ENCODE measurements at places on chromosomes 12 and 14.

- DNase-seq, result no peak
Measured at GRCh38 chr12:89566615-89567014, 40.8 kb upstream of the POC1B start.

GRCh38 chr12:132619386-132620112 is 973 bp downstream of the P2RX2 start:
- DNase-seq, result no peak

- peak; percentile 61 for DNase-seq
Measured at GRCh38 chr12:118356809-118357256, 15.9 kb downstream of the TAOK3 start.

GRCh38 chr12:92294676-92295440 is 149.2 kb upstream of the BTG1 start:
- DNase-seq, result no peak

DNA sequence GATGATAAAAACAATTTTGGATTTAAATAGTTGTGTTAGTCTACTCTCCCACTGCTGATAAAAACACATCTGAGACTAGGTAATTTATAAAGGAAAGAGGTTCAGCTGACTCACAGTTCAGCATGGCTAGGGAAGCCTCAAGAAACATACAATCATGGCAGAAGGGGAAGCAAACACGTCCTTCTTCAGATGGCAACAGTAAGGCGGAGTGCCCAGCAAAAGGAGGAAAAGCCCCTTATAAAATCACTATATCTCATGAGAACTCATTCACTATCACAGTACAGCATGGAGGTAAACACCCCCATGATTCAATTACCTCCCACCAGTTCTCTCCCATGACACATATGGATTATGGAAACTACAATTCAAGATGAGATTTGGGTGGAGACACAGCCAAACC is 632.1 kb downstream of the SLC16A7 start:
- DNase-seq, result no peak

DNA sequence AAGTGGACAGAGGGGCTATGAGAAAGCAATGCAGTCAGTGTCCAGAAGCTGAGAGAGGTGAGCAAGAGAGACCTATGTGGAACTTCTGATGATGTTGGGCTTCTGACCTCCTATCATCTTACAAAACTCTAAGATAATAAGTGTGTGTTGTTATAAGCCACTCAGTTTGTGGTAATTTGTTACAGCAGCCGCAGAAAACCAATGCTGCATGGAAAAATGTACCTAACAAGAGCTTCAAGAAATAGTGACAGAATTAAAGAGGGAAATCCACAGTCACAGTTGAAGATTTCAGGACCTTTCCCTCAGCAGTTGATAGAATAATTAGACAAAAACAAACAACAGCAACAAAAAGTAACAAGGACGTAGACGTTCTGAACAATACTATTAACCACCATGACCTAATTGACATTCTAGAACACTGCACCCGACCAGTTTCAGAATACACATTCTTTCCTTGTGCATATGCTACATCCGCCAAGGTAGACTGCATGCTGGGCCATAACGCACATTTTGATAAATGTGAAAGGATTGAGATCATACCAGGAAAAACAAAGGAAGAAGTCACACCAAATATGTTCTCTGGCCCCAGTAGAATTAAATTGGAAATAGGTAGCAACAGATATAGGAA is 1.8 kb upstream of the EVL start:
- DNase-seq, result no peak

DNA sequence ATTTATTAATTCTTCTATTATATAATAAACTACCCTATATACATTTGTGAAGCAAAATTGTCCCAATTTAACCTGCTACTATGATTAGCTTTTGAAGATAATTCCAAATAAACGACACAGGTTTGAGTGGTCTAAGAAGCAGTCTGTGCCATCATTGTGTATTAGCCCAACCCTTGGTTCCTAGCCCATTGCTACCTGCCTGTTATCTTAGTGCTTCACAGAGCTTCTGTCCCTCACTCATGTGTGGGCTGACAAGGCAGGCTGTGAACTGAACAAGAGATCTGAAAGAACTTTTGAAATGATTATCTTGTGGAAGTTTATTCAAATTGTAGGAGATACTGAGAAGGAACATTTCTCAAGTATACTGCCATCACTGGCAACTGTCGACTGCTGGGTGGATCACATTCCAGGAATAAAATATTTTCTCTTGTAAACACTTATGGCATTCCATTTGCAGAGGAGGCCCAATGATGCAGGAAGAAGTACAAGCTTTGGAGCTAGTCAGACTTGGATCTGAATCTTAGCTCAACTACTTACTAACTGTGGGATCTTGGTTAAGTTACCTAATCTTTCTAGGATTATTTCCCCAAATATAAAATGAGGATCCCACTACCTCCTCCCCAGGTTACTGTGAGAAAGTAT is 7.8 kb upstream of the MTERF2 start:
- DNase-seq, result no peak

DNA sequence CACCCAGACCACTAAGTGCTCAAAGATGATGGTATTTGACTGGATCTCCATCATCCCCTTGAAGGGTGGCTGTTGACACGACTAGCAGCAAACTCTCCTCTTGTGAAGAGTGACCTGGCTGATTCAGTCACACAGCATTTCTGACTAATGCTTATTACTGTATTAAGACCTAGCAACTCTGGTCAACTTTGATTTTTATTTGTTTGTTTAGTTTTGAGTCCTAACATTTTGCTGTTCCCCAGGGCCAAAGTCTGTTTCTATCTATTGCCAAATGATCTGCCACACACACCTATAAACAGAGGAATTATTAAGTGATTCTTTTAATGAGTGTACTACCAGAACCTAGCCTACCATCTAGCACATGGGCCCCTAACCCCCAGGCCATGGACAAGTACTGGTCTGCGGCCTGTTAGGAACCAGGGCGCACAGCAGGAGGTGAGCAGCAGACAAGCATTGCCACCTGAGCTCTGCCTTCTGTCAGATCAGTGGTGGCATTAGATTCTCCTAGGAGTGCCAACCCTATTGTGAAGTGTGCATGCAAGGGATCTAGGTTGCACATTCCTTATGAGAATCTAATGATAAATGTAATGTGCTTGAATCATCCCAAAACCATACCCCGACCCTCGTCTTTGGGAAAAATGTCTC is 120.0 kb downstream of the RPS6KA5 start:
- no peak for DNase-seq

- no peak for DNase-seq
Measured at GRCh38 chr12:65756956-65757511, 67.2 kb upstream of the HMGA2 start.

GRCh38 chr14:55399852-55400251 is 11.8 kb downstream of the ATG14 start:
- no peak for DNase-seq

DNA sequence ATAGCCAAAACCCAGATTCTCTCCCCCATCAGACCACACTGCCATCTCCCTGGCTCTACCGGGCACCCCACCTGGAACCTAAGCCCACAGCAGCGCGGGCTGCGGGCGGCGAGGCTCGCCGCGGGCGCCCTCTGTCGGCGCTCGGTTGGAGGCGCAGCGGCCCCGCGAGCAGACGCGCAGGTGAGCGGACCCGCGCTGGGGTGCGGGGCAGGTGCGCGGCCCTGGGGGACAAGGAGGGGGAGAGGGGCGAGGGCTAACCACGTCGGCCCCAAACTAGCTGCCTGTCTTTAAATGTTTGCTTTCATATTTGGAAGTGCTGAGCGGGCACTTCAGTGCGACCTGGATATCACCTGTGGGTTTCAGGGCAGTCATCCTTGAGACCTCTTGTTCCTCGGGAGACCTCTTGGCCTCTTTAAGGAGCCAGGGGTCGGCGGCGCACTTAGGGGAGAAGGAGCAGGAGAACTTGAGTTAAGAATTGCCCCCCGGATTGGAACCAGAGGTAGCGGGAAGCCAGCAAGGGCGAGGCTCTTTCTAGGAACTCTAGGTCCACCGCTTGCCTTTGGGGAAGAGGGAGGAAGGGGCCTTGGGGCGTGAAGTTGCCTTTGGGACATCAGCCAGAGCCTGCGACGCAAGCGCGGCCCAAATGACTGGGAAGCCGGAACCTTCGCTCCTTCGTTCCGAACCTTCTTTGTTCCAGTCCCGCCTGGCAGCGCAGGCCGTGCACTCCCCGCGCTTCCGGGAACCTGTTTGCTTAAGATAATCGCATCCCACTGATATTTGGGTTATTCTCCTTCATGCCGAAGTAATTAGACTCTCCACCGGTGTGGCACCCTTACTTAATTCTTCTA is 78.7 kb downstream of the NEDD1 start:
- no peak for DNase-seq

DNA sequence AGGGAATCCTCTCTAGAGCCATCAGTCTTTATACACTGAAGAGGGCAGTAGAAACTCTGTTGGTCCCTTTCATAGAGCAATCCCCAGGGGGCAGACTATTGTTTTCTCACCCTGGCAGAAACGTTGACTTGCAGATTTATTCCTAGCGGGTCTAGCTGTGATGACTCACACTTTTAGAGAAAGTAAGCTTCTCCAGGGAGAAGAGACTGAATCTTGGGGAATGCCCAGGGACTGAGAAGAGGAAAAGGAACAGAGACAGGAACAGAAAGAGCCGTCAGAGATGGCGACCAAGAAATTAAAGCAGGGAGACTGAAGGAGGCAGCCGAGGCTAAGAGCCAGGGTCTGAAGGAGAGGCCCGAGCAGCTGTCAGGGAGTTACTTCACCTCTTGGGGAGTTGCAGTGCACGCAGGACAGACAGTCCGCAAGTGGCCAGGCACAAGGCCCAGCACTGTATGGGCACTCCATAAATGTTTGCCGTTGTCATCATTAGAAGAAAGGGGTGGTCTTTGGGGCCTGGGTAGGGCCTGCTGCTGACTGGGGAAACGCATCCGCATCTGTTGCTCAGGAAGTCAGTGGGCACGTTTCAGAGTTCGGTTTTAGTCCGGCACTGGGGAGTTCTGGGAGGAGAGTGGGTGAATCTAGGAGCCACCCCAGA is 13.0 kb downstream of the PLEKHG6 start:
- DNase-seq, result peak; percentile 80

DNA sequence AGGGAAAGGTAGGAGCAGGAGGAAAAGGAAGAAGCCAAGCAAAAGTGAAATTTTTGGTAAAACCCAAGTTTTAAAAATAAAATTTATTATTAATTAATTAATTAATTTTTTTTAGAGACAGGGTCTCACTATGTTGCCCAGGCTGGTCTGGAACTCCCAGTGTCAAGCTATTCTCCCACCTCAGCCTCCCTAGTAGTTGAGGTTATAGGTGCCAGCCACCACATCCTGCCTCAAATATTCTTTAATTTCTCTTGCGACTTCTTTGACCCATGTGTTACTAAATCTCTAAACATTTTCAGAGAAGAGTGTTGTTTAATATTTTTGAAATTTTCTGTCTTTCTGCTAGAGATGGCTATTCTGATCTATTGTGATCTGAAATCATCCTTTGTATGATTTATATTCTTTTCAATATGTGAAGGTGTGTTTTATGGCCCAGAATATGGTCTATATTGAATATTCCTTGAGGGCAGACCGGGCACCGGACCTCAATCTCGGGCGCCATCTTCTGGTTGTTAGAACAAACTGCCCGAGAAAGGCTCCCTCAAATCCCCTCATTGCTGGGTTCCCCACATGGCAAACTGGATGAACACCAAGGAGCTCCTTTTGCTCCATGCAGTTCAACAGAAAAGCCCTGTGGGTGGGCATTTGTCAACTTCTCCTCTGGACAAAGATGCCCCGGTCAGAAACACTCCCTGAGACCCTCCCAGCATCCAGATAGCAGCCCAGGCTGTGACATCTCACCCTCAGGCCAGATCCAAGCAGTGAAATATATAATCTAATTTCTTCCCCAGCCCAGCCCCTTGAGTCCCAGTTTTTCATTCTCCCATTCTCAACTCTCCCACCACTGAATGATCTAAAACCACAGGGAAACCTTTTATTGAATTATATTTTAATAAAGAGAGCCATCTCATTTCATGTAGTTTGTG is 110.5 kb downstream of the ASCL4 start:
- DNase-seq, result peak; percentile 19

- DNase-seq, result no peak
Measured at GRCh38 chr14:100374876-100375265, 51.7 kb downstream of the SLC25A47 start.

DNA sequence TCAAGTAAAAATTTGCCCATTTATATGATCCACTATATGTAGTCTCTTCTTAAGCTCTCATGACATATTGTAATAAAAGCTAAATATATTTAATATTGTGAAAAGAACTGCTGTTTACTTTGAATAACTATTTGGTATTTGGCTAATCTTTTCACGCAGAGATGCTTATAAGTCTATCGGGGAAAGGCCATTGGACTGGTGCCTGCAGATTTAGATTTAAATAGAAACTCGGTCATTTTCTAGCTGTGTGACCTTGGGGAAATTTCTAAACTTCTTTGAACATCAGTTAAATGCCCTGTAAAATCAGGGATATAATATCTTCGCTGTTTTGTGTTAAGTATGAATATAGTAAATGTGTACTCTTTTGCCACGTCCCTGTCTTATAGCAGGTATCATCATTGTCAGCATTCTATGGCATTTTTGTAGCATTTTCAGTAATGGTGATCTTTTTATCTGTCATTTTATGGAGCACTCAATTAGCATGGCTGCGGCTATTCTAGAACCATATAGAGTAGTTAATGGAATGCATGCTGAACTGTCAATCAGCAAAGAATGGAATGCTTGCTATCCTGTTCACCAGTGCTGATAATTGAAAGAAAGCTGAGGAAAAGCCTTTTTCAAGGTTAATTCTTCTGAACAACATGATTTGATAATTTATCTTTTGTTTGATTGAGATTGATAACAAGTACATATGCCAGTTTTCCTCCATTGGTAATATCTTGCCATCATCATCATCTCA is 181.2 kb downstream of the TMTC2 start:
- DNase-seq, result no peak

GRCh38 chr14:52148371-52148770 is 79.5 kb upstream of the NID2 start:
- no peak for DNase-seq

DNA sequence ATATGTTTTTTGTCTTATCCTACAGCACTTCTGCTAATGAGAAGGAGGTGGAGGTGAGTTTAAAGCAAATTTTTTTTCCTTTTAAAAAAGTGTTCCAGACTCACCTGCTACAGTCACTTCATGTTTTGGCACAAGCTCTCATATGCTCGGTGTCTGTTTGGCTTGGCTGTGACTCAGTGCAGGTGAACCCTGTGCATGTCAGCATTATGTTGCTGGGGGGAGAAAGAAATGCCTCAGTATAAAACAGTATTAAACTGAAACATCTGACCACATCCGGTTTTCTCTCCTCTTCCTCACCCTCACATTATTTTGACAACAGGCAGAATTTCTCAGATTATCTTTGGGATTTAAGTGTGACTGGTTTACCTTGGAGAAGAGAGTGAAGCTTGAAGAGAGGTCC is 105.2 kb downstream of the DNAI7 start:
- no peak for DNase-seq
